ENCODE measurements at places on chromosomes 13 and 19.

DNA sequence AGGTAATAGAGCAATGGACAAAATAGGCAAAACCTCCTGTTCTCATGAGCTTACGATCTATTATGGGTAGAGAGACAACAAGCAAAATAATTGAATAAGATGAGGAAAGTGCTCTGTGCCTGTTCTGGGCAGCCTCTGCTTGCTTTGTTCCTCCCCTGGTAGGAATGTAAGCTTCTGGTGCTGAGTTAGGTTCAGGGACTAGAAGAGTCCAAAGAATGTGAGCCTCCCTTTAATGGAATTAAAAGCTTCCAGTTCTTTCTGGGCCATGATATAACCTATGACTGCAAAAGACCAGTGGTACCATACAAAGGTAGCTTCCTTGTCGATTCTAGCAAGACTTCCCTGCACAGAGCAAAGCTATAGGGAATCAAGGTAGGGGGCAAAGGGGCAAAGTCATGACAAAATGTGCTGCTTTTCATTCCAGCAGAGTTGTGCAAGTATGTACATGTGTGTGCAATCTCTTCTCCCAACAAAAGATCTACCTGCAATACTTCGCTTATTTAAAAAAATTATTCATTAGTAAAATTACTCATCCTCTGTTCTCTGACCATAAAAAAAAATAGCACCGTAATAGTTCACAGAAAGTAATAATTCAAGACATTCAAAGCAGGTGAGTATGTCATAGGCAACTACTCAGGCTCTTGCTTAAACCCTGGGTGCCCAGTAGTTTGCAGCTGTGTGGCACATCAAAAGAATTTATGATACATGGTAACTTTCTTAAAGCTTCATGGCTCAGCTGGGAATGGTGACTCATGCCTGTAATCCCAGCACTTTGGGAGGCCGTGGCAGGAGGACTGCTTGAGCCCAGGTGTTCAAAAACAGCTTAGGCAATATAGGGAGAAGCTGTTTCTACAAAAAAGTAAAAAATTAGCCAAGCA lies 21.4 kb downstream of the ACOD1 start:
- no peak for DNase-seq

GRCh38 chr13:73772449-73773167 lies 361.6 kb downstream of the KLF12 start:
- DNase-seq = no peak

DNA sequence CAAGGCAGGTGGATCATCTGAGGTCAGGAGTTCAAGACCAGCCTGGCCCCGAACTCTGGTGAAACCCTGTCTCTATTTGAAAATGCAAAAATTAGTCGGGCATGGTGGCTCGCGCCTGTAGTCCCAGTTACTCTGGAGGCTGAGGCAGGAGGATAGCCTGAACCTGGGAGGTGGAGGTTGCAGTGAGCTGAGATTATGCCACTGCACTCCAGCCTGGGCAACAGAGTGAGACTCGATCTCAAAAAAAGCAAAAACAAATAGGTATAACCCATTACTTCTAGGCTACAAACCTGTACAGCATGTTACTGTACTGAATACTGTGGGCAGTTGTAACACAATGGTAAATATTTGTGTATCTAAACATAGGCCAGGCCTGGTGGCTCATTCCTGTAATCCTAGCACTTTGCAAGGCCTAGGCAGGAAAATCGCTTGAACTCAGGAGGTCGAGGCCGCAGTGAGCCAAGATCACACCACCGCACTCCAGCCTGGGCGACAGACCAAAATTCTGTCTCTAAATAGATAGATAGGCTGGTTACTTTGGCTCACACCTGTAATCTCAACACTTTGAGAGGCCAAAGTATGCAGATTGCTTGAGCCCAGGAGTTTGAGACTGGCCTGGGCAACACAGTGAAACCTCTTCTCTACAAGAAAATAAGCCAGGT lies 63.5 kb downstream of the MYO9B start:
- DNase-seq = no peak

GRCh38 chr13:75881109-75881775 lies 245.1 kb downstream of the LMO7 start:
- no peak for DNase-seq

- DNase-seq = no peak
Measured at GRCh38 chr13:66634384-66634783, 595.8 kb downstream of the PCDH9 start.

DNA sequence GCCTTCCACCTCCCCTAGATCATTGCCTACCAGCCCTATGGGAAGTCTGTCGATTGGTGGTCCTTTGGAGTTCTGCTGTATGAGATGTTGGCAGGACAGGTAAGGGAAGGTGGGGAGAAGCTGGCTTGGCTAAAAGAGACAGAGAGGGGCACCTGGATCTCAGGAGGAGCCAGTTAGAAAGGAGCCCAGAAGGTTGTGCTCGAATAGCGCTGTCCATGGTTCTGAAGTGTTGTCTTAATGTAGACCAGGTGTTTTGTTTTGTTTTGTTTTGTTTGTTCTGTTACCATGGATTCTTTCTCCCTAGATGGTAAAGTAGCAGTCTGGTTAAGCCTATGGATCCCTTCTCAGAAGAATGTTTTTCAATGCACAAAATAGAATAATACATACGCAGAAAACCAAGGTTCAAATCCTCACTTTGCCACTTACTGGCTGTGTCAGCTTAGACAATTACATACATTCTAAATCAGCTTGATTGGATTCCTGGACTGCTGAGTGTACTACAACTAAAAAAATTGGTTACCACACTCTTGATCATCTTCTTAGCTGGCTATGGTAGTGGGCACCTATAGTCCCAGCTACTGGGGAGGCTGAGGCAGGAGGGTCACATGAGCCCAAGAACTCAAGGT lies 5.9 kb upstream of the CACNG7 start:
- DNase-seq = no peak

GRCh38 chr19:18763674-18764590 lies 27.2 kb downstream of the COMP start:
- DNase-seq = no peak

GRCh38 chr19:947090-947706 lies 21.4 kb downstream of the ARID3A start:
- DNase-seq = no peak

- peak; percentile 26 for DNase-seq
Measured at GRCh38 chr13:37747071-37747612, 122.4 kb downstream of the TRPC4 start.

DNA sequence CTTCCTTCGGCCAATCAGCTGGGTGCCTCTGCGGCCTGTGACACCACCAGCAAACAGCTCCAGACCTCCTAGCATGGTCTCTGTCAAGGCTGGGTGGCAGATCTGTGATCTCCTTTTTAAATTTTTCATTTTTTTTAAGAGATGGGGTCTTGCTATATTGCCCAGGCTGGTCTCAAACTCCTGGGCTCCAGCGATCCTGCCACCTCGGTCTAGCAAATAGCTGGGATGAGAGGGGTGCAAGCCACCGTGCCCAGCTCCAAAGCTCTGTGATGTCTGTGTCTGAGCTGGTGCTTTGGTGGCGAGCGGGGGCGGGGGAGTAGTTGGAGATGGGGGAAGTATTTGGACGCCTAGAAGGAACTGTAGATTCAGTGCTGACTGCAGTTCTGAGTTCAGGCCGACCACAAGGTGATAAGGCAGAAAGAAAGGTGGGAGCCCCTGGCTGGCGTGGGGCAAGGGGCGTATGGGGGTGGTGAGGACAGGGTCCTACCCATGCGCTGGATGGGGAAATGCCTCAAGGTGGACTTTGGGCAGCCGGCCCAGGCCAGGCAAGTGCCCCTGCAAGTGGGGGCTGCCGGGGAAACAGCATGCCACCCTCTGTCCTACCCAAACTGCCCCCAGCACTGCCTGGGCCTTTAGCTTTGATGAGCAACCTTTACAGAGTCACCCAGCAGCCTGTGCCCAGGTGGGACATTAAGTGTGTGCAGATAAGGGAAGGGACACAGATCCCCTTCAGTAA lies 5.5 kb downstream of the DPP9 start:
- no peak for DNase-seq

DNA sequence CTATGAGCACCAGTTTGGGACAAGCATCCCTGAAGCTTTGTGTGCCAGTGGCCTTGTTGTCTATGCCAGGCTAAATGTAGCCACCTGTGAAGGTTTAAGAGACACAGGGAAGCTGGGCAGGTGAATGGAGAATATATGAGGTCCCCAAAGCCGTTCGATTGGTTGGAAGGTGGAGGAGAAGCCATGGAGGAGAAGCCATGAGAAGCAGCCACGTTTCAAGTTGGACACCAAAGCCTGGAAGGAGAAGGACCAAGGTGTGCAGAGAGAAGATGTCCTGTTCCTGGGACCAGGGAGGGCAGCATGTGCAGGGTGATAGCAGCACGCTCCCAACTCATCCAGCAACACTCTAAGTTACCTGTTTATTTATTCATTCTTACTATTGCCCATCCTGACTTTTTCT lies 432.3 kb upstream of the TSHZ3 start:
- no peak for DNase-seq

DNA sequence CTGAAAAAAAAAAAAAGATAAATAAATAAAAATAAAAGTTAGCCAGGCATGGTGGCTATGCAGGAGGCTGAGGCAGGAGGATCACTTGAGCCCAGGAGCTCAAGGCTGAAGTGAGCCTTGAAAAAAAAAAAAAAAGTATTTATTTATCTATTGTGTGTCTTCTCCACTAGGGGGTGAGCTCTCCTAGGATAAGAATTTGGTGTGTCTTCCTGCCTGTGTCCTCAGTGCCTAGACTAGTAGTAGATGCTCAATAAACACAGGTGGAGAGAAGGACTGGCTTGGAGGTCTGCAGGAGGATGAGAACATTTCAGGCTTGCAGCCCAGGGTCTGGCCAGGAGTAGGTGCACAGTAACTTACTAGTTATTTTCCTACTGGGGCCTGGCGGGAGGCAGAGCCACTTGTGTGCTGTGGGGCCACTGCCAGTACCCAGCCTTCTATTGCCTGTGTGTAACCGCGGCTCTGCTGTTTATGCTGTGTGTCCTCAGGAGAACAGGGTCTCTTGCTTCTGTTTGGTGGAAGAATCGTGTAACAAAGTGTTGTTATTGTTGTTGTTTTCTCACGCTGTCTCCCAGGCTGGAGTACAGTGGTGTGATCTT lies 5.4 kb downstream of the LMTK3 start:
- DNase-seq = peak; percentile 69

GRCh38 chr13:98033277-98034247 lies 80.1 kb downstream of the IPO5 start:
- DNase-seq = no peak

DNA sequence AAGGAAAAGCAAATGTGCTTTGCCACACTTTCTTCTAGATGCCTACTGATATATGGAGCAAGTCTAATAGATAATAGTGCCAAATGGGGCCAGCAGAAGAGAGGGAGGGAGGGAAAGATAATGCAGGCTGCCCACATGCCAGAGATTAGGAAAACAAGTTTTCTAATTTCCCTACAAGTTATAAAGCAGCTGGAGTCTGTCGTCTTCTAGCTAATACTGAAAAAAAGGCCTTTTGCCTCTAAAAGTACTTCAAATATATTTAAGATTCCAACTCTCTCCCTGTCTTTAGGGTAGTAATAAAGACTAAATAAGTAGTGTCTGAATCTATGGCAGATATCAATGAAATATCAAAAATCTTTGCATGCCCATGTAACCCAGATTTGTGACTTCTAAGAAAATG lies 632.0 kb upstream of the MIR17HG start:
- no peak for DNase-seq
